Suppressor macrophage (primary cell): ENCODE measurements at places on chromosomes 7 and 10.

GRCh38 chr10:107649249-107649648, 484.7 kb upstream of the SORCS1 start:
- DNase-seq, result no peak

GRCh38 chr10:68327889-68328786, 3.7 kb upstream of the HNRNPH3 start:
- DNase-seq, result peak; percentile 84

GRCh38 chr10:6917125-6917524, 337.0 kb upstream of the PRKCQ start:
- peak; percentile 92 for DNase-seq

DNA sequence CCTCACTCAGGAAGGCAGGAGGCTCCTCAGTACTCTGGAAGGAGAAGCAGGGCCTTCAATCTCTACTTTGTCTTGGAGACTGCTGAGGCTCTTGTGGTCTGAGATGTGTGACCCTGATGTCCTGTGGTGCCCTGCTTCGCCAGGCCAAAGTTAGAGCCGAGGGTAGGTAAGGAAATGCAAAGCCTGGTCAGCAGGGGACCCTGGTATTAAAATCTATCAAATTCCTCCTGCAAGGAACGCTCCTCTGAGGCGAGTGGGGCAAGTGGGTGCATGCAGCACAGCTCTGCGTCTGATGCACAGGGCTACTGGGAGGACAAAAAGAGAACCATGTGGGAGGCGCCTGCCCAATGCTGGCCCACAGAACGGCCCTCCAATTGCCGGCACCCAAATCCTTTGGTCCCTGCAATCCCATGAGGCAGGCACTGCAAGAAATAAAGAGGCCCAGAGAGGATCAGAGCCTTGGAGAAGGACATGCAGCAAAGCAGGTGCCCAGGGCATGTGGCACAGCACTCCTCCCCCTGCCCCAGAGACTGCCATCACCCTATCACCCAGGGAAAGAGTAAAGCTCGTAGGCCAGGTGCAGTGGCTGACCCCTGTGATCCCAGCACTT, 23.1 kb upstream of the ZMIZ1 start:
- no peak for DNase-seq

GRCh38 chr10:80283119-80283518, 6.3 kb downstream of the MAT1A start:
- no peak for DNase-seq

DNA sequence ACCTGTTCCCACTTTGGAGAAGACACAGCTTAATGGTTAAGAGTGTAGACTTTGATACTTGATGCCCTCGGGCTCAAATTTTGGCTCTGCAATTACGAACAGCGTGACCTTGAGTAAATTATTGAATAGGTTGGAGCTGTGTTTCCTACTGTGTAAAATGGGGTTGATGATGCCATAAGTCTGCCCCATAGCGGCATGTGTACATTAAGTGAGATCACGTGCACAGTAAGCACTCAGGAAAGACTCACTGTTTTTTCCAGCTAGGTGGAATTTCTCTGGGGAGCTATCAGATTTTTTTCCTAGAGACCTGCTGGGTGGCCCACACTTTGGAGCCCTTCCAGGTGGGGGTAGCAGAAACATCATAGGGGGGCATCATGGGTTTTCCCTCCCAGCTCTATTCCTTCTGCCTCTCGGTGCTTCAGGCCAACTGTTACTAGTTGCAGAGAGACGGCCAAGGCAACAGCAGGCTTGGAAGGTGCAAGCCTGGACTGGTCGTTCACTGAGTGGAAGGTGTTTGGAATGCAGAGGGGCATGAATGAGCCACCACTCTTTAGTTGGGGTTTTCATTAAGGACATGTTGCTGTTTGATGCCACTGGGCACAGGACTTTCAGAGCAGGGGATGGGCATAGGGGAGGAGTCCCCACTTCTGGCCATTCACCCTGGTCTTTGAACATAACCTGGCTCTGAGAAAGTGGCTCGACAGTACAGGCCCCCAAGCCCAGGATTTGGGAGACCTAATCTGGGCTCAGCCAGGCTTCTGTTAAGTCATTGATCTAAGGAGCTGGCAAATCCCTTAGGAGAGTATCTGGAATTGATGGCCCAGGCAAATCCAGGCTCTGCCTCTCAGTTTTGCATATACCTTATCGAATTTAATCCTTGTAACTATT, 64.0 kb downstream of the SYPL1 start:
- DNase-seq, result no peak

DNA sequence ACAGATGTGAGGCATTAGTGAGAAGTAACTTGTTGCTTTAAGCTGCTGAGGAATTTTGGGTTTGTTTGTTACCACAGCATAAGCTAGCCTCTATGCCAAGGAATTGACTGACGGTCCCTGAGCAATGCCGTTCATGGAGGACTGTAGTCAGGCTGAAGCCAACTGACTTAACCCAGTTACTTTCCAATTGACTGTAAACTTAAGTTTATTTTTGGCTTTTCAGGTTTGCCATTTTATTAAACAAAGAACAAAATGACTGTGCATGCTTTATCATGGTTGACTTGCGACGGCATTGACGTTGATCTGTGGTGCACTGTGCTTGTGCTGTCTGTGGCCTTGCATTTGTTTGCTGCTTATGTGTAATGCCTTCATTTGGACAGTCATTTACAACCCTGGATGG, 53.5 kb downstream of the DNAJB9 start:
- no peak for DNase-seq

- DNase-seq, result no peak
Measured at GRCh38 chr10:33808475-33808874, 474.0 kb upstream of the NRP1 start.

- DNase-seq, result no peak
Measured at GRCh38 chr10:84166620-84167288, 6.8 kb upstream of the GPR15LG start.

DNA sequence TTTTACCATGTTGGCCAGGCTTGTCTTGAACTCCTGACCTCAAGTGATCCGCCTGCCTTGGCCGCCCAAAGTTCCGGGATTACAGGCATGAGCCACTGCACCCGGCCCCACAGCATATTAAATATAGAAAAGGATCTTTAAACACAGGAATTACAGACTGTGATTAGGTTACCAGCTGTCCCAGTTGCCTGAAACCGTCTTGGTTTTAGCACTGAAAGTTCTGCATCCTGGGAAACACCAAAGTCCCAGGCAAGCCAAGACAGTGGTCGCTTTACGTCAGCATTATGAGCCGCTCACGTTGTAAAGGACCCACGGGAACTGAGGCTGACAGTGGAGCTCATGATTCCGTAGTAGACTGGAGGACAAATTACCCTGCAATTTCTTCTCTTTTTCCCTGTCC, 69.0 kb upstream of the FAM180A start:
- no peak for DNase-seq

- peak; percentile 16 for DNase-seq
Measured at GRCh38 chr10:118569241-118569881, 26.1 kb downstream of the PRLHR start.

GRCh38 chr10:77350134-77350533, 287.5 kb downstream of the KCNMA1 start:
- DNase-seq, result no peak

- no peak for DNase-seq
Measured at GRCh38 chr10:104340641-104341040, 2.4 kb upstream of the ITPRIP start.

DNA sequence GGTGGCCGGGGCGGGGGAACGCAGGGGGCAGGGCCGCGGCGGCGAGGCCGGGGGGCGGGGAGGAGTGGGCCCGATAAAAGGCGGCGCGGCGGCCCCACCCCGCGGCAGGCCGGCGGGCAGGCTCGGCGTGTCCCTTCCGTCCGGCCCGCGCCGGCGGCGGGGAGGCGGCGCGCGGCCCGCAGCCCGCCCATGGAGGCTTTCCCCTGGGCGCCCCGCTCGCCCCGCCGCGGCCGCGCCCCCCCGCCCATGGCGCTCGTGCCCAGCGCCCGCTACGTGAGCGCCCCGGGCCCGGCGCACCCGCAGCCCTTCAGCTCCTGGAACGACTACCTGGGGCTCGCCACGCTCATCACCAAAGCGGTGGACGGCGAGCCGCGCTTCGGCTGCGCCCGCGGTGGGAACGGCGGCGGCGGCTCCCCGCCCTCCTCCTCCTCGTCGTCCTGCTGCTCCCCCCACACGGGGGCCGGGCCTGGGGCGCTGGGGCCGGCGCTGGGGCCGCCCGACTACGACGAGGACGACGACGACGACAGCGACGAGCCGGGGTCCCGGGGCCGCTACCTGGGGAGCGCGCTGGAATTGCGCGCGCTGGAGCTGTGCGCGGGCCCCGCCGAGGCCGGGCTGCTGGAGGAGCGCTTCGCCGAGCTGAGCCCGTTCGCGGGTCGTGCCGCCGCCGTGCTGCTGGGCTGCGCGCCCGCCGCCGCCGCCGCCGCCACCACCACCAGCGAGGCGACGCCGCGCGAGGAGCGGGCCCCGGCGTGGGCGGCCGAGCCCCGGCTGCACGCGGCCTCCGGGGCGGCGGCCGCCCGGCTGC, at the start of gene NANOS1:
NANOS1 (plus strand) TSS at position 102 of the 808 bp plus-strand sequence; CDS start at position 190, 88 bp downstream.
- DNase-seq, result no peak

- DNase-seq, result no peak
Measured at GRCh38 chr7:92567460-92567859, 22.7 kb downstream of the FAM133B start.

GRCh38 chr10:118116715-118117449, 70.1 kb upstream of the RAB11FIP2 start:
- DNase-seq, result no peak

DNA sequence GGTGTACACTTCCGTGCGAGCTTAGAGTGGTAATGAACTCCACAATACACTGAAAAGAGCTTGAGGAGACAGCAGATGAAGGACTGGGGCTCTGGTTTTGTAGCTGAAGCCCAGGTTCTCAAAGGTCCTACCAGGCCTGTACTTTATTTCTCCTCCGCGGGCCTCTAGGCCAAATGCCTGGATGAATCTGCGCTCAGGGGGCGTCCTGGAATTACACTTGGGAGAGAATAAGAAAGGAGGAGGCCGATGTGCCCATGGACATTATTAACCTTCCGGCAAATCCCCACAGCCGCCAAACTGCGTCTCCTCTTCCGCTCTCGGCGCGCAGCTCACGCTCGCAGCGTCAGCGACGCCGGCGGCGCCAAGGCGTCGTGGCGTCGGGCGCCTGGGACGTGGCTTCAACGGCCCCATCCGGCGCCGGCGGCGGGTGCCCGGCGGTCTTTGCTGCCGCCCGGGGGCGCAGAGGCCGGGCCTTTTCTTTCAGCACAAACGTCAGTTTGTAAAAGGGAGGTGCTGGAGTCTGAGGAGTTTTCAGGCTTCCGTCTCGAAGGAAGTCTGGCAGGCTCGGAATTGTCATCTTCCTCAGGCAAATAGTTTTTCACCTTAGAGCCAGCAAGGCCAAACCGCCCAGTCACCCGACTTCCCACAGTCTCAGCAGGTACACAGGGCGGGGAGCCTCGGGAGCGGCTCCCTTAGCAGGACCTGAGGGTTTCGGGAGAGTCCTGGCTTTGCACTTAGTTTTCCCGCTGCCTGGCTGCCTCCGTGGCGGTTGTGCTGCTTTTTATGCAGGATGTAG, at the start of gene CCDC7:
CCDC7 (plus strand) TSS at position 401 of the 796 bp plus-strand sequence. CDS start 5,503 bp downstream, outside the sequence.
- peak; percentile 96 for DNase-seq

DNA sequence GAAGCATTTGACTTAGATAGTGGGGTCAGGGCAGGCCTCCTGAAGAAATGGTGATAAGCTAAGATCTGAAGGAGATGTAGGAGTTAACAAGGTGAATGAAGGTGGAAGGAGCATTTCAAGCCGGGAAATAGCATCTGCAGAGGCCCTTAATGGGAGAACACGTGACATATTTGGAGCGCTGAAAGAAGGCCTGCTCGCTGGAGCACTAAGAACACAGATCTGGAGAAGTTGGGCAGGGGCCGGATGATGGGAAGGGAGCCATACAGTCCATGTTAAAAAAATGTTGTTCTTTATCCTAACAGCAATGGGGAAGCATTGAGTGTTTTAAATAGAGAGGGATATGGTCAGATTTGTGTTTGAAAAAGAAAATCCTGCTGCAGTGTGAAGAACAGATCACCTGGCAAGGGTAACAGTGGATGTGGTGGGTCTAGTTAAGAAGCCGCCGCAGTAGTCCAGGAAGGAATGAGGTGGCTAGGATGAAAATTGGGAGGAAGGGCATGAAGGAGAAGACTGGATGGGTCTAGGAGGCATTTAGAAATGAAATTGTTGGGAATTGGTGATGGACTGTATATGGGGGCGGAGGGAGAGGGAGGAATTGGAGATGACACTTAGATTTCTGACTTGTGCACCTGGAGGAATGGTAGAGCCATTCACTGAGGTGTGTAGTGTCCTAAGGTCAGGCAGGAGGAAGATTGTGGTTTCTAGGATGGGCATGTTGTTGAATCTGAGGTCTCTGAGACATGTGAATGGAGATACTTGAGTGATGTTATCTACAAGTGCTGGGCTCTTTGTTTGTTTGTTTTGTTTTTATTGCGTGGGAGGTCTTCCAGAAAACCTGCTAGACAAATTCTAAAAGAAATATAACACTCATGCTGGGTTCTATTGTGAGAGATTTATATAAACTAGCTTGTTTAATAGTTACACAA, 58.4 kb downstream of the MET start:
- DNase-seq, result no peak

- no peak for DNase-seq
Measured at GRCh38 chr10:7561216-7561893, 105.4 kb downstream of the ITIH5 start.

GRCh38 chr10:76581506-76582256, 1055.9 kb downstream of the KCNMA1 start:
- DNase-seq, result no peak

DNA sequence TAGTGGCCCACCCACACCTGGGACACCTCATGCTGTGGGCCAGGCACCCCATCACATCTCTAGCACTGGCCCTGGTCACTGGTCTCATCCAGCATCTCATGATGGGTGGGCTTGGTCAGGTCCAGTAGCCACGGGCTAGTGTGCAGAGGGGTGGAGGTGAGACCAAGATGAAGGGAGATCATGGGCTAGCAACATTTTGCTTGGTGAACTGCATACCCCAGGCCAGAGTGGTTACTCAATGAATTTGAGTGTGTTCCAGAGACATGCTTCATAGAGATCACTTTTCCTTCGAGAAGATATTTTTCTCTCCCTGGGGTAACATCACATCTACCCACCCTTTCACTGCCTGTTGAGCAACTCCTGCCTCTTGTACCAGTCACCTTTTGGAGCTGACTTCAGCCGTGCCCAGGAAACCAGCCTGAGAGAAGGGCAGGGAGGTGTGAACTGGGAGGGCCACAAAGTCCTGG, 44.2 kb downstream of the MINDY4 start:
- DNase-seq, result no peak

- DNase-seq, result no peak
Measured at GRCh38 chr7:105990727-105991453, 27.8 kb downstream of the CDHR3 start.
